ENCODE measurements at places on chromosomes 6 and 20. TPM values are rescaled to one million over a fixed set of nuclear protein-coding genes. Genes with fewer than 3 reads are reported as not detected.

The TMEM217 gene
- 4.6 TPM for total RNA-seq

- peaks cover 14% of the 10 kb centered on the region for H3K27me3 ChIP-seq
- no peak overlapping the region for H3K27ac ChIP-seq
- H3K36me3 ChIP-seq = no peaks in the 10 kb centered on the region
- H3K4me1 ChIP-seq = no peaks in the 10 kb centered on the region
- H3K4me3 ChIP-seq = no peak overlapping the region
- DNase-seq = peak; percentile 10
These were observed 36.4 kb upstream of the HLA-C start for GRCh38 chr6:31308050-31308844.

The ZSCAN26 gene
- 28.5 TPM for total RNA-seq

DNA sequence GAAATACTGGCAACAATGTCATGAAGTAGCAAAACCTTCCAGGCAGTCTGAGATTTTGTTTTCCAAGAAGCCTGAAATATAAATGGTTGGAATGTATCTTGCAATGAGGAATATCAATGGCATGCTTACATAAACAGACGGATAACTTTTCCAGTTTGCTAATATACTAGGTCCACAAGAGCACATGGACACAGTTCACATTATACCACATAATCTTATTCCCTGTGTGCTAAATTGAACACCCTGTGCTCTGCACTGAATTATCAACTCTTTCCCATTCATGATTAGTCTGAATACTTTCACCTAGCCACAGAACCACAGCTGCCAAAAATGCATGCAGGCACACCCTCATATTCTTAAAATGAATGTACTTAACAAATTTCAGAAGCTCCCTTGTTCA lies 274.3 kb downstream of the COL12A1 start:
- no peaks in the 10 kb centered on the region for H3K27me3 ChIP-seq
- H3K36me3 ChIP-seq = no peaks in the 10 kb centered on the region
- peaks cover 45% of the 10 kb centered on the region for H3K4me1 ChIP-seq
- peak; percentile 79 for DNase-seq

- H3K4me3 ChIP-seq = no peak overlapping the region
- H3K4me1 ChIP-seq = 0 out of 2 replicates have a peak, but pooled peaks cover 4% of the 10 kb centered on the region
- no peaks in the 10 kb centered on the region for H3K27me3 ChIP-seq
- H3K36me3 ChIP-seq = no peaks in the 10 kb centered on the region
- no peak overlapping the region for H3K27ac ChIP-seq
These were observed 14.6 kb upstream of the CDK5RAP1 start for GRCh38 chr20:33415948-33416347.

- no peak overlapping the region for H3K4me3 ChIP-seq
- H3K27ac ChIP-seq = no peak overlapping the region
- no peaks in the 10 kb centered on the region for H3K36me3 ChIP-seq
- no peaks in the 10 kb centered on the region for H3K27me3 ChIP-seq
- H3K4me1 ChIP-seq = peaks cover 47% of the 10 kb centered on the region
These were observed 39.3 kb downstream of the ATXN1 start for GRCh38 chr6:16721977-16722376.

- H3K27me3 ChIP-seq = no peaks in the 10 kb centered on the region
- no peaks in the 10 kb centered on the region for H3K36me3 ChIP-seq
- DNase-seq = no peak
- H3K4me3 ChIP-seq = no peak overlapping the region
These were observed 30.4 kb downstream of the SERPINB9 start for GRCh38 chr6:2872423-2873358.

DNA sequence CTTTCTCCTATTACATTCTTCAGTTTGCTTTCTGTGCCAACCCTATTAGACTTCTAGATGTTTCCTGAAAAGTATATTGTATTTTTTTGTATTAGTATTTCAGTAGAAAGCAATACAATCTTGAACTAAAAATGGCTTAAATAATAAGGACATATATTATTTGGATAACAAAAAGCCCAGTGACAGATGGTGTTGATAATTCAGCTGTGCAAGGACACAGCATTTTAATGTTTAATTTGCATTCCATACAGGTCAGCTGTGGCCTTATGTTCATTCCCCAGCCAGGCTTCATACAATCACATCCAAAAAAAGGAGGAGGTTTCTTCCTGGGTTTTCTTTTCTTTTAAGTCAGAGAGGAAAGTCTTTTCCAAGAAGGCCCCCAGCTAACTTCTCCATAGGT lies 236.9 kb downstream of the CD109 start:
- no peak overlapping the region for H3K27ac ChIP-seq
- no peak overlapping the region for H3K4me3 ChIP-seq
- H3K27me3 ChIP-seq = no peaks in the 10 kb centered on the region
- H3K4me1 ChIP-seq = peaks cover 5% of the 10 kb centered on the region
- no peaks in the 10 kb centered on the region for H3K36me3 ChIP-seq

DNA sequence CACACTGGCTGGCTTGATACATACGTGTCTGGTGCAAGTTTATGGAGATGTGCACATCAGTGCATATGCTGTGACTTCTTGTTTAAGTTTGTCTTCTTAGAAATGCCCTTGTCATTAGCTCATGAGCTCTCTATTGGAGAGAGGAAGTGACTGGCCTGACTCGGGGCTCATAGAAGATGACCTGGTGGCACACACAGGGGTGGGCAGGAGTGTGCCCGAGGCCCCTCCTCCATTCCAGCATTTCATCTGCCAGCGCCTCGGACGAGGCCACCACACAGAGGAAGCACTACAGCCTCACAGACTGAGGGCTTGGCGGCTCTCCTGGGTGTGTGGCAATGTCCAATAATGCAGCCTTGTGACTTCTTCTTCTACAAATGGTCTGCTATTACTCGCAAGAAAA lies 109.7 kb downstream of the FAM120B start:
- no peaks in the 10 kb centered on the region for H3K4me1 ChIP-seq
- no peaks in the 10 kb centered on the region for H3K36me3 ChIP-seq
- no peak overlapping the region for H3K27ac ChIP-seq
- H3K27me3 ChIP-seq = no peaks in the 10 kb centered on the region

The GJA1 gene
- 248 TPM for total RNA-seq

The AKIRIN2 gene
- total RNA-seq = 24.9 TPM

DNA sequence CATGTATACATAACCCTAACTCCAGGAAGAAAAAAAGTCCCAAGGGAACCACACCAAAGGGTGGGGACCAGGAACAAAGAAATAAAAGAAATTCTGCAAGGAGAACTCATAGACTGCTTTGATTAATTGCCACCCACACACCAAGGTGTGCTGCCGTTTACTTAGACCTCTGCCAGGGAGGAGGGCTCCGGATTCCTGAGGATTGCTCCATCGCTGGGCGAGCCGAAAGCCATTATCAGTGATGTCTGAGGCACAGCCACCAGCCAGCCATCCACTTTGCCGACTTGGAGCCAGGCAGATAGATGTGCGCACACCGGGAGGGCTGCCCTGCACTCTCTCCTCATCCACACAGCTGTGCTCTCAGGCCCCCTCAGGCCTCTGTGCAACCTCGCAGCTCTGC lies 272.7 kb upstream of the FOXQ1 start:
- no peaks in the 10 kb centered on the region for H3K4me1 ChIP-seq
- H3K27ac ChIP-seq = no peak overlapping the region
- peaks cover 58% of the 10 kb centered on the region for H3K27me3 ChIP-seq
- no peaks in the 10 kb centered on the region for H3K36me3 ChIP-seq
- H3K4me3 ChIP-seq = no peak overlapping the region
- no peak for DNase-seq

- peak; percentile 52 for DNase-seq
These were observed 66.9 kb downstream of the STX11 start for GRCh38 chr6:144217264-144217663.

DNA sequence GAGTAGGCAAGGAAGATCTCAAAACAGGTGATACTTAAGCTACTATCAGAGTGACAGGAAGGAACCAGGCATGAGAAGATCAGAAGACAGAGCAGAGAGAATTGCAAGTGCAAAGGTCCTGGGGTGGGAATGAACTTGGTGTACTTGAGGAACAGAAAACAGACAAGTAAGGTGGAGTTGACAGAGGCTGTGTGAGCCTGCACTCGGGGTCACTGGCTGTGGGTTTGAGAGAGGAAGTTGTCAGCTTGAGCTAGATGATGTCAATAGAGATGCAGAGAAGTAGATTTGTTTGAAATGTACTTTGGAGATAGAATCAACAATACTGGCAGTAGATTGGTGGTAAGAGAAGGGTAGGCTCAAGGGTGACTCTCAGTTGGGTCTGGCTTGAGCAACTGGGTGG lies 209.5 kb downstream of the CLIC5 start:
- H3K36me3 ChIP-seq = no peaks in the 10 kb centered on the region
- H3K27ac ChIP-seq = no peak overlapping the region
- H3K4me1 ChIP-seq = peaks cover 16% of the 10 kb centered on the region

DNA sequence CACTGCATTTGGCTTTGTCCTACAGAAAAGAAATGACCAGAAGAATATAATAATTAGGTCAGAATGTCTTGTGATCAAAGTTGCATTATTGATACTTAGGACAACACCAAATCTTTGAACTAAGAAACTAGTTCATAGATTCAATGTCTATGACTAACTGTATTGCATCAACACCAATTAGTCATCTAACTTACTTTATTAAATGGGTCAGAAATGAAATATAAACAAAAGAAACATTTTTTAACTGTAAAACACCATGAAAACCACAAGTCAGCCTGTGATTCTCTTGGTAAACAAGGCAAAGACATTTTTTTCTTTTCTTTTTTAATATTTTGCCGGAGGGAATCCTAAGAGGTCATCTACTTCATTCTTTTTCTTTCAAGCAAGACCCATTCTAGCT lies 114.1 kb upstream of the HDDC2 start:
- DNase-seq = peak; percentile 10
- no peak overlapping the region for H3K27ac ChIP-seq
- H3K4me3 ChIP-seq = no peak overlapping the region

- DNase-seq = no peak
- no peaks in the 10 kb centered on the region for H3K27me3 ChIP-seq
- H3K4me1 ChIP-seq = peaks cover 22% of the 10 kb centered on the region
- no peak overlapping the region for H3K4me3 ChIP-seq
- no peak overlapping the region for H3K27ac ChIP-seq
These were observed 6.8 kb upstream of the COMMD7 start for GRCh38 chr20:32749914-32750637.

- H3K27ac ChIP-seq = no peak overlapping the region
- no peak for DNase-seq
- no peak overlapping the region for H3K4me3 ChIP-seq
- H3K27me3 ChIP-seq = no peaks in the 10 kb centered on the region
These were observed 17.0 kb downstream of the NFATC2 start for GRCh38 chr20:51525241-51526105.

The C2 gene
- total RNA-seq = 1.3 TPM

The SLA2 gene
- total RNA-seq = not detected

The CLDN20 gene
- not detected for total RNA-seq

- H3K4me3 ChIP-seq = no peak overlapping the region
- no peak for DNase-seq
- no peaks in the 10 kb centered on the region for H3K36me3 ChIP-seq
- H3K27me3 ChIP-seq = peaks cover 51% of the 10 kb centered on the region
- no peak overlapping the region for H3K27ac ChIP-seq
- H3K4me1 ChIP-seq = peaks cover 3% of the 10 kb centered on the region
These were observed 2.2 kb downstream of the SULF2 start for GRCh38 chr20:47782920-47783552.

GRCh38 chr6:100775667-100776066 lies 105.5 kb downstream of the ASCC3 start:
- 0 out of 2 replicates have a peak, but pooled peaks cover 5% of the 10 kb centered on the region for H3K36me3 ChIP-seq
- H3K27me3 ChIP-seq = no peaks in the 10 kb centered on the region

The TFAP2B gene
- total RNA-seq = not detected

DNA sequence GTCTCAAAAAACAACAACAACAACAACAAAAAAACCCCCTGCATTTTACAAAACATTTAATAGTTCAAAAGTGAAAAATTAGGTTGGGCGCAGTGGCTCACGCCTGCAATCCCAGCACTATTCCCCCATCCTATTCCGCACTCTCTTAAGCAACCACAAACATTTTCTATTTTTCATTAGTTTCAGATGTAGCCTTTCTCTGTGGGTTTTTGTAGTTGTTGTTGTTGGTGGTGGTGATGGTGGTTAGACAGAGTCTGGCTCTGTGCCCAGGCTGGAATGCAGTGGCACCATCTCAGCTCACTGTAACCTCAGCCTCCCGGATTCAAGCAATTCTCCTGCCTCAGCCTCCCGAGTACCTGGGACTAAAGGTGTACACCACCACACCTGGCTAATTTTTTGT lies 6.4 kb upstream of the GMNN start:
- DNase-seq = peak; percentile 20
- no peak overlapping the region for H3K4me3 ChIP-seq
- H3K4me1 ChIP-seq = no peaks in the 10 kb centered on the region
- no peaks in the 10 kb centered on the region for H3K27me3 ChIP-seq
- no peak overlapping the region for H3K27ac ChIP-seq

- H3K4me1 ChIP-seq = no peaks in the 10 kb centered on the region
- H3K27ac ChIP-seq = no peak overlapping the region
- H3K27me3 ChIP-seq = no peaks in the 10 kb centered on the region
- no peaks in the 10 kb centered on the region for H3K36me3 ChIP-seq
These were observed 452.8 kb downstream of the KHDRBS2 start for GRCh38 chr6:61833176-61833755.

The KCNK15 gene
- total RNA-seq = 11.1 TPM

GRCh38 chr20:23937303-23938117 lies 51.1 kb downstream of the GGTLC1 start:
- H3K36me3 ChIP-seq = no peaks in the 10 kb centered on the region
- DNase-seq = peak; percentile 73
- H3K4me3 ChIP-seq = no peak overlapping the region
- H3K4me1 ChIP-seq = no peaks in the 10 kb centered on the region
- H3K27ac ChIP-seq = no peak overlapping the region

The FAXC gene
- 1.8 TPM for total RNA-seq

- H3K27me3 ChIP-seq = 0 out of 2 replicates have a peak, but pooled peaks cover 5% of the 10 kb centered on the region
- H3K4me3 ChIP-seq = no peak overlapping the region
- peaks cover 5% of the 10 kb centered on the region for H3K4me1 ChIP-seq
- H3K27ac ChIP-seq = no peak overlapping the region
- peak; percentile 67 for DNase-seq
- no peaks in the 10 kb centered on the region for H3K36me3 ChIP-seq
These were observed 13.5 kb upstream of the DAAM2 start for GRCh38 chr6:39778581-39779255.

The BMP5 gene
- total RNA-seq = not detected

The COMMD7 gene
- total RNA-seq = 37.0 TPM

DNA sequence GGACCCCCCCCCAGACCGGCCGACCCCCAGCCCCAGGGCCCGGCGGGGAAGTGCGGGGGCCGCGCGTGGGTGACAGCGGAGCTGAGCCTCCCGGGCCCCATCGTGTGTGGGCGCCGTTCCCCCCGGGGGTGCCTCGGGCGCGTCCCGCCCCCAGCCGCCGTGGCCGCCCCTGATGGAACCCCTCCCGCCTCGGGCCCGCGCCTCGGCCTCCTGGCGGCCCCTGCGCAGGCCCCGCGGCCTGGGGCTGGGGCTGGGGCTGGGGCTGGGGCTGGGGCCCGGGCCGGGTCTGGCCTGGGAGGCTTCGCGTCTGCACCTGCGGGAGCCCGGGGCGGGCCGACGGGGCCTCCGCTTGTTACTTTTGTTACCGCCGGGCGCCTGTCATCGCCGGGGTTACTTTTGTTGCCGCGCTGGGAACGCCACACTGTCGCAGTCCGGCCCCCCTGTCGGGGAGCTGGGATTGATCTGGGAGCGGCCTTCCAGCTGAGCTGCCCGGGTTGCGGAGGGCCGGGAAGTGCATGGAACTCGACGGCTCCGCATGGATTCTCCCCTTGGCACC lies 598 bp downstream of the OGFR start:
- peaks cover 14% of the 10 kb centered on the region for H3K4me1 ChIP-seq
- H3K27me3 ChIP-seq = no peaks in the 10 kb centered on the region
- H3K4me3 ChIP-seq = peak overlapping the region; percentile 89
- H3K36me3 ChIP-seq = peaks cover 5% of the 10 kb centered on the region

- peak overlapping the region; percentile 35 for H3K4me3 ChIP-seq
- H3K27me3 ChIP-seq = no peaks in the 10 kb centered on the region
- peak; percentile 95 for DNase-seq
- H3K27ac ChIP-seq = peak overlapping the region; percentile 99
These were observed 181.0 kb upstream of the ZNF217 start for GRCh38 chr20:53774461-53775203.

The OLIG3 gene
- total RNA-seq = not detected

The KHDC1L gene
- total RNA-seq = not detected

Measured in GM23248 (cell line).